Activated CD8-positive, alpha-beta memory T cell treated with anti-CD3 and anti-CD28 coated beads for 36 hours (primary cell): ENCODE measurements at places on chromosomes 5 and 9. TPM values are rescaled to one million over a fixed set of nuclear protein-coding genes. Genes with fewer than 3 reads are reported as not detected.

FOXD4L3 gene
- total RNA-seq = not detected

BTNL3 gene
- not detected for total RNA-seq

NXNL2 gene
- not detected for total RNA-seq

OR1L1 gene
- total RNA-seq = not detected

CDC20B gene
- total RNA-seq = 0.08 TPM

DMRT3 gene
- not detected for total RNA-seq

DDX31 gene
- total RNA-seq = 32.6 TPM

PLCXD3 gene
- total RNA-seq = not detected

PCDHA12 gene
- total RNA-seq = not detected
